Activated CD4-positive, alpha-beta memory T cell treated with anti-CD3 and anti-CD28 coated beads for 36 hours (primary cell): ENCODE measurements at places on chromosomes 4 and X. TPM values are rescaled to one million over a fixed set of nuclear protein-coding genes. Genes with fewer than 3 reads are reported as not detected.

DNA sequence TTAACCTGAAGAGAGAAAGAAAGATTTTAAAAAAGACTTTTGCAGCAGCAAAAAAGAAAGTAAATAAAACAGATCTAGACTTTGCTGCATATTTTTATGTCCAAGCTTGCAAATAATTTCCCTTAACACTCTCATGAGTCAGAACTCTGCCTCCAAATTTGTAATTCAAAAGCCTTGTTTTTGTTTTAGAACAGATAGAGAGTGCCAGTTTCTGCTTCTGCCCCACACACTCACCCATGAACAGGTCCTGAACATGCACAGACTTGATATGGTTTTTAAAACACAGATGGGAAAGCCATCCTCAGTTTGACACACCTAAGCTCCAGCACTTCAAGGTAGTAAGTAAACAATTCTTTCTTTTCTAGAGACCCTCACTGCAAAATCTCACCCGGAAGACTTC lies 39.7 kb upstream of the VCX3B start:
- no peak overlapping the region for H3K27ac ChIP-seq
- no peaks in the 10 kb centered on the region for H3K27me3 ChIP-seq
- no peaks in the 10 kb centered on the region for H3K4me1 ChIP-seq
- no peaks in the 10 kb centered on the region for H3K36me3 ChIP-seq
- H3K4me3 ChIP-seq = no peak overlapping the region

- DNase-seq = no peak
- no peaks in the 10 kb centered on the region for H3K36me3 ChIP-seq
- peaks cover 4% of the 10 kb centered on the region for H3K27me3 ChIP-seq
- no peak overlapping the region for H3K4me3 ChIP-seq
These were observed 84.5 kb upstream of the MAML3 start for GRCh38 chr4:140238351-140239056.

GRCh38 chrX:65667503-65668376 lies at the start of gene MSN:
Gene MSN, plus strand, starts transcription at chrX:65667654. Its CDS starts 188 bp downstream, at chrX:65667842.
- H3K27ac ChIP-seq = peak within 1 kb of the TSS; percentile 97
- peak; percentile 86 for DNase-seq
- H3K27me3 ChIP-seq = no peaks in the 10 kb centered on the region
- peaks cover 29% of the 10 kb centered on the region for H3K4me1 ChIP-seq
- peaks cover 41% of the 10 kb centered on the region for H3K36me3 ChIP-seq

- DNase-seq = no peak
- no peak overlapping the region for H3K4me3 ChIP-seq
- no peaks in the 10 kb centered on the region for H3K4me1 ChIP-seq
- H3K27ac ChIP-seq = no peak overlapping the region
- H3K36me3 ChIP-seq = no peaks in the 10 kb centered on the region
- no peaks in the 10 kb centered on the region for H3K27me3 ChIP-seq
These were observed 47.4 kb downstream of the SMIM14 start for GRCh38 chr4:39591290-39591689.

DNA sequence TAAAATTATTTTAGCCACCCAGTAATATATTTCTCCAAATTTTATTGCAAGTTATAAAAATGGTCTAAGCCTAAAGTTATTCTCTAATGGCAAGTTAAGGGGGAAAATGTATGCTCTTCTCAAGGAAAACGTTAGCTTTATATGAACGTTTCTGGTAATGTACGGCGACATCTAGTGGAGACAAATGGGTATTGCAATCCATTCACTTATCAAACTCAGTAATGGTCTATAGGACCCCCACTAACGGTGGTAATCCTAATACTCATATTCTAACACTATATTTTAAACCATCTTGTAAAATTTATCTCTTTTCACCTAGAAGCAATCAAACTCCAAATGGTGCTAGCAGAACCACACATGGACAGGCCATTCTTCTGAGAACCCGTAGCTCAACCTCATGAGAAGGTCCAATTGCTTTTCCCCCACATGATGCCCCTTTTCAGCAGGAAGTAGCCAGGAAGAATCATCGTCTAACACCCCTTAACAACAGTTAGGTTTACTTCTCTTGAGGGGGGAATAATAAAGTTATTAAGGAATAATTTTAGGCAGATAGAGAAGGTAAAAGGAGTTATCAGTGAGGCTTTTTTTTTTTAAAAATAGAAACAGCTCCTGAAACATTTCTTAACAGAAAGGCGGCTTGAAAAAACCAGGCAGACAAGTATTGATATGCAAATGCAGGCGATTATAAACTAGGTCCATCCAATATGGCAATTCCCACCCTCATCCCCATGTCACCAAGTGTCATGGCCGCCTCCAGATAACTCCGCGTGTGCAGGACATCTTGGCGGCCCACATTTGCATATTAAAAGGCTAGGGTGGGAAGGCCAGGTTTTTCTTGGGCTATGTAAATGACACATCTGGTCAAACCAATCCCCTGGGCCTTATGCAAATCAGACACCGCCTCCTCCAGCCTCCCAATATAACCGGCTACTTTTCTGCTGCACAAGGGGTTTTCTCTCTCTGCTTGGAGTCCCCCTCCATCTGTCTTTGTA lies 35.0 kb downstream of the NUDT11 start:
- no peak for DNase-seq
- no peaks in the 10 kb centered on the region for H3K4me1 ChIP-seq
- H3K27ac ChIP-seq = no peak overlapping the region

GRCh38 chrX:2677764-2678163 lies 13.3 kb upstream of the CD99 start:
- DNase-seq = no peak
- no peak overlapping the region for H3K4me3 ChIP-seq
- H3K27me3 ChIP-seq = no peaks in the 10 kb centered on the region
- H3K36me3 ChIP-seq = peaks cover 8% of the 10 kb centered on the region
- H3K4me1 ChIP-seq = no peaks in the 10 kb centered on the region

- no peaks in the 10 kb centered on the region for H3K4me1 ChIP-seq
- H3K27ac ChIP-seq = no peak overlapping the region
- DNase-seq = no peak
- H3K27me3 ChIP-seq = no peaks in the 10 kb centered on the region
- no peaks in the 10 kb centered on the region for H3K36me3 ChIP-seq
These were observed 117.2 kb upstream of the DDX53 start for GRCh38 chrX:22882543-22882942.

DNA sequence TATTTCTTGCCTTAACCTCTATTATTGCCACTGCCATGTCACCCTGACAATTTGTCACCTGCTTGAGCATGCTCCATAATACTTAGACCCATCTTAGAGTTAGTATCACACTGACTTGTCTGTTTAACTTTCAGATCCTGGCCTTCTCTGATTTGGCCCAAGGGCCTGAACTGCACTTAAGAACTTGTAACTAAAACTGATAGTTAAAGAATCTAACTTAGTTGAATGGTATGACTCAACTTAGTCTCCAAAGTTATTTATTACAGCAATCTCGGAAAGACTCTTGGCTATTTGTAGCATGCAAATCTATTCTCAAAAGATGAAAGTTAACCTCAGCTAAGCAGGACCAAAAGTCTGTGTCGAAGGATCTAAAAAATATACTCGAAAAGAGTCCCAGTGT lies 72.3 kb downstream of the IGSF1 start:
- DNase-seq = no peak
- H3K27ac ChIP-seq = no peak overlapping the region
- H3K4me1 ChIP-seq = no peaks in the 10 kb centered on the region
- no peaks in the 10 kb centered on the region for H3K36me3 ChIP-seq

DNA sequence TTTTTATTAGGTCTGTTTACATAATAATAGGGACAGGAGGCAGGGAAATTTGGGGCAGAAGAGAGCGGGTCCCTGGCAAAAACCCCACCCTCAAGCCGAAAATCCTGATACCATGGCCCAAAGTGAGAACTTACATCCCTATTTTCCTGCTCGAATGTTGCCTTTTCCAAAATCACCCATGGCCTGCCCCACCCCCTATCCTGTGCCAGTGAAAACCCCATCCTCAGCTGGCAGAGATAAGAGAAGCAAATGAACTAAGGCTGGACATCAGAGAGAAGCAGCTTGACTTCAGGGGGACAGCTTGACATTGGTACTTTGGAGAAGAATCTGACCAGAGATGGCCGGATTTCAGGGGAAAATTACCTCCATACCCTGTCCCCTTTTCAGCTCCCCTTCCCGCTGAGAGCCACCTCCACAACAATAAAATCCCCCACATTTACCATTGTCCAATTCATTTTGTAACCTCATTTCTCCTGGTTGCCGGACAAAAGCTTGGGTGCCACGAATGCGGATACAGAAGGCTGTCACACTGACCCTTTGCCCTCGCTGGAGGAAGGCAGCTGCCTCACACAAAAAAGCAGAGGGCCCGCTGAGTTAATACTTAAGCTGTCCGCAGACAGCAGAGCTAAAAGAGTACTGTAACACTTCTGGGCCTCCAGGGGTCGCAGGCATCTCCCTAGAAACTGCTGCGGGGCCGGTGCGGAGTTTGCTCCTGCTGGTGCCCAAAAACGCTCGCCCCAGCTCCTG lies 196.2 kb downstream of the SNCA start:
- no peaks in the 10 kb centered on the region for H3K36me3 ChIP-seq
- no peaks in the 10 kb centered on the region for H3K4me1 ChIP-seq
- DNase-seq = peak; percentile 9
- H3K27me3 ChIP-seq = peaks cover 1% of the 10 kb centered on the region
- H3K4me3 ChIP-seq = no peak overlapping the region
- no peak overlapping the region for H3K27ac ChIP-seq

GRCh38 chrX:70452143-70452733 lies 7.6 kb downstream of the DLG3 start:
- H3K27ac ChIP-seq = peak overlapping the region; percentile 38
- H3K27me3 ChIP-seq = no peaks in the 10 kb centered on the region
- H3K4me3 ChIP-seq = peak overlapping the region; percentile 82
- peaks cover 28% of the 10 kb centered on the region for H3K4me1 ChIP-seq

GRCh38 chrX:40202456-40202855 lies 104.7 kb upstream of the BCOR start:
- H3K4me1 ChIP-seq = peaks cover 8% of the 10 kb centered on the region
- peak; percentile 11 for DNase-seq
- H3K27ac ChIP-seq = no peak overlapping the region
- H3K4me3 ChIP-seq = no peak overlapping the region
- H3K27me3 ChIP-seq = no peaks in the 10 kb centered on the region
- no peaks in the 10 kb centered on the region for H3K36me3 ChIP-seq

GRCh38 chr4:155975511-155975910 lies 21.8 kb upstream of the CTSO start:
- no peaks in the 10 kb centered on the region for H3K36me3 ChIP-seq
- DNase-seq = no peak
- no peak overlapping the region for H3K4me3 ChIP-seq
- no peak overlapping the region for H3K27ac ChIP-seq

DNA sequence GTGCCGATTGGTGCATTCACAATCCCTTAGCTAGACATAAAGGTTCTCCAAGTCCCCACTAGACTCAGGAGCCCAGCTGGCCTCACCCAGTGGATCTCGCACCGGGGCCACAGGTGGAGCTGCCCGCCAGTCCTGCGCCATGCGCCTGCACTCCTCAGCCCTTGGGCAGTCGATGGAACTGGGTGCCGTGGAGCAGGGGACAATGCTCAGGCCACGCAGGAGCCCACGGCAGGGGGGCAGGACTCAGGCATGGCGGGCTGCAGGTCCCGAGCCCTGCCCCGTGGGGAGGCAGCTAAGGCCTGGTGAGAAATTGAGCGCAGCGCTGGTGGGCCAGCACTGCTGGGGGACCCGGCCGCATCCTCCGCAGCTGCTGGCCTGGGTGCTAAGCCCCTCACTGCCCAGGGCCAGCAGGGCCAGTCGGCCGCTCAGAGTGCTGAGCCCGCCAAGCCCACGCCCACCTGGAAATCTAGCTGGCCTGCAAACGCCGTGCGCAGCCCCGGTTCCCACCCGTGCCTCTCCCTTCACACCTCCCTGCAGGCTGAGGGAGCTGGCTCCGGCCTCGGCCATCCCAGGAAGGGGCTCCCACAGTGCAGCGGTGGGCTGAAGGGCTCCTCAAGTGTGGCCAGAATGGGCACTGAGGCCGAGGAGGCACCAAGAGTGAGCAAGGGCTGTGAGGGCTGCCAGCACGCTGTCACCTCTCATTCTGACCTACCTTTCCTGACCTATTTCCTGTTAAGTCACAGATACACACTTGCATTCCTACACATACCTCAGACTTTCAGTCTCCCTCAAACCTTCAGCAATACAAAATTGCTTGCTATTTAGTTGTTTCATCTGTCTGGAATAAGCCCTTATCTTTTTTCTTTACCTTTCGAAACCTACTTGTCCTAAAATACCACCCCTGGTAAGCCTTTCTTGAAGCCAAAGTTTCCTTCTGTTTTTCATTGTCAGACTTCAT lies 20.7 kb downstream of the UBE2K start:
- H3K36me3 ChIP-seq = peaks cover 12% of the 10 kb centered on the region
- H3K27ac ChIP-seq = peak overlapping the region; percentile 59
- peak; percentile 43 for DNase-seq

GRCh38 chrX:71056867-71057266 lies 11.3 kb downstream of the SNX12 start:
- no peak for DNase-seq
- H3K36me3 ChIP-seq = peaks cover 20% of the 10 kb centered on the region
- no peaks in the 10 kb centered on the region for H3K27me3 ChIP-seq
- no peak overlapping the region for H3K27ac ChIP-seq
- no peak overlapping the region for H3K4me3 ChIP-seq

GRCh38 chrX:94123062-94123461 lies 449.1 kb downstream of the FAM133A start:
- no peaks in the 10 kb centered on the region for H3K36me3 ChIP-seq
- no peaks in the 10 kb centered on the region for H3K4me1 ChIP-seq
- H3K27me3 ChIP-seq = no peaks in the 10 kb centered on the region
- H3K4me3 ChIP-seq = no peak overlapping the region

DNA sequence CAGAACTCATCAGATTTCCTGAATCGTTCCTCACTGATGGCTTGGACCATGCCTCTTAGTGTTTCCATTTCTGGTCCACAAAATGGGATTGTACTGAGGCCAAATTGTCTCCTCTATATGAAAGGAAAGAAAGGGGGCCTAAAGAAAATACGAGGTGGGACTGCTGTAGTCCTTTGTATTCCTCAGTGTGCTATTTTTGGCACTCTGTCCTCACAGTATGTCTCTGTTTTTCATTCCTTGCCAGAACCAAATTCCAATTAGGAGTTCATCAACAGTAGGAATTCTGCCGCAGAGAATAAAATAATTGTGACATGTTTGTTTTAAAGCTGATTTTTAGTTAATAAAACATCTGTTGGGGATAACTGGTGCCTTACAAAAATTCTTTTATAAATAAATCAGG lies 515.7 kb downstream of the SMARCA1 start:
- no peaks in the 10 kb centered on the region for H3K36me3 ChIP-seq
- no peak overlapping the region for H3K4me3 ChIP-seq
- no peak overlapping the region for H3K27ac ChIP-seq

DNA sequence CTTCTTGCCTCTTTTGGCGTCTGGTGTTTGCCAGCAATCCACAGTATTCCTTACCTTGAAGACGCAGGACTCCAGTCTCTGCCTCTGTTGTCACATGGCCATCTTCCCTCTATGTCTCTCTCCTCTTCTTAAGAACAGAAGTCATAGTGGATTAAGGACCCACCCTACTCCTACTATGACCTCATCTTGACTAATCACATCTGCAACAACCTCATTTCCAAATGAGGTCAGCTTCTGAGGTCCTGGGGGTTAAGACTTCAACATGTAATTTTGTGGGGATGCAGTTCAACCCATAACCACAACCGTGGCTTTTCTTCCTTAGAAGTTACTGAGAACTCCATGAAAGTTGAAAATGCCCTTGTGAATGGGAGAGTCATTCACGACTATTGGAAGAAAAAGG lies 23.3 kb downstream of the TLR8 start:
- no peak overlapping the region for H3K27ac ChIP-seq
- no peaks in the 10 kb centered on the region for H3K4me1 ChIP-seq
- H3K4me3 ChIP-seq = no peak overlapping the region
- no peak for DNase-seq
- H3K36me3 ChIP-seq = no peaks in the 10 kb centered on the region

Gene CC2D2A
- not detected for total RNA-seq

Gene USP27X
- total RNA-seq = 2.0 TPM

Gene FAM156A
- 19.5 TPM for total RNA-seq

Gene AVPR2
- not detected for total RNA-seq

Gene ADAM29
- total RNA-seq = not detected

Gene CD40LG
- 155 TPM for total RNA-seq

Gene ZBED1
- 25.3 TPM for total RNA-seq
